Mesenchymal stem cell (in vitro differentiated cells and primary cell): ENCODE measurements at places on chromosomes 6 and 20.

- no peak for DNase-seq
Observed at GRCh38 chr20:33404281-33404680, 3.0 kb upstream of the CDK5RAP1 start.

DNA sequence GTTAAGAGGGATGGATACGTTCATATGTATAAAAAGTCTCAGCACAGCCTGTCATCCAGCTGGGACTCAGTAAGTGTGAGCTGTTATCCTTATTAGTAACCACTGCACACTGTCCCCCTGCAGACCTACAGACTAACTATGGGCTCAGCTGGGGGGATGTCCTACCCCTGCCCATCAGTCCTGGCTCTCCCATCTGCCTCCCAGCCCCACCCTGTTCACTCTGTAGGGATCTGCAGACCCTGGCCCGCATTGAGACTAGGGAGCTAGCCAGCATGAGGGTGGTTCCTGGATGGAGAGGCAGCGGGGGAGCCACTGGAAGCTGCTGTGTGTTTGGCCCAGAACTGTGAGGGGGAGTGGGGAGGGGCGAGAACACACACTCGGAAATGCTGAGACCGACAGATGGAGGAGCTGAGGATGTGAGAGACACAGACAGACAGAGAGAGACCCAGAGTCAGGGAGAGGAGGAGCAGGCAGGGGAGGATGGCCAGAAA lies 17.1 kb downstream of the XKR7 start:
- DNase-seq: no peak

GRCh38 chr6:30513451-30513850 lies 24.1 kb downstream of the HLA-E start:
- no peak for DNase-seq

GRCh38 chr20:33917831-33918525 lies 75.7 kb upstream of the RALY start:
- DNase-seq: no peak

DNA sequence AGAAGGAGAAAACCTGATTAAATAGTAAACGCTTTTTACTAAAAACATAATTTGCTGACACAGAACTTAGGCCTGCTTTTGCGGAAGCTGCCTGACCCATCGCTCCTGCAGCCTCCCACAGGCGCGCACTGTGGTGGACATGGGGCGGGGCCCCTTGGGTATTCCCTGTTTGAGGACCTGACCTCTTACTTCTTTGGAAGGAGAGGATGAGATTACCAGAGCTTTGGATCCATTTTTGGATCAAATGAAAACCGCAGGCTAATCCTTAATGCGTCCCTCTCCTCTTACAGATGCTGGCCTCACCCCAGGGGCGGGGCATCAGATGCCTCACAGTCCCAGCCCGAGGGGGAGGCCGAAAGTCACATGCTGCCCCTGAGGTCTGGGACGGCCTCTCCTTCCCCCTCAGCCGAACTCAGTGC lies 151.0 kb downstream of the SCML4 start:
- DNase-seq: no peak

- DNase-seq: peak; percentile 69
Observed at GRCh38 chr20:4549711-4550259, 171.9 kb upstream of the PRND start.

GRCh38 chr6:52376763-52377162 lies 14.8 kb downstream of the PAQR8 start:
- DNase-seq: no peak

- DNase-seq: peak; percentile 30
Observed at GRCh38 chr6:125931733-125932450, 24.7 kb upstream of the HINT3 start.

DNA sequence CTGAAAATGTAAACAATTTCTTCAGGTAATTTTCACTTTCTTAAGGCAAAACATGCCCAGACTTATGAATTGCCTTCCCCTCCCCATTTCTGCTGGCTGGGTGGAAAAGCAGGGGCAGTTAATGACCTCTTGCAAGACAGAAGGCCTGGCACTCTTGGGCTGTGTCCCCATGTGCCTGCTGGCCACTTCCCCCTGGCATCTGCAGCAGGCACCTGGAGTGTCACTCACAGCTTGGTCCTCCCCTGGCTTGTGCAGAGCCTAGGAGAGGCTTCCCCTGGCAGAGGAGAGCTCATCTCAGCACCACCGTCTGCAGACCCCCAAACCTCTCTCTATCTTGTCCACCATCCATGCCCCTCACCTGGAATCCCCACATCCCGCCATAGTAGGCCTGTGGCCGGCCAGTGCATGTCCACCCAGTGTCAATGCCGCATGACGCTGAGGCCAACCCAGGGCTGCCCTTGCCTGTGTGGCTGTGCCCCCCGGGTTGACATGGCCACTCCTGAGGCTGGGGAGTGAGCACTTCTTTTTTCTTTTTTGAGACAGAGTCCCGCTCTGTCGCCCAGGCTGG lies 83.5 kb upstream of the SLC22A23 start:
- no peak for DNase-seq

DNA sequence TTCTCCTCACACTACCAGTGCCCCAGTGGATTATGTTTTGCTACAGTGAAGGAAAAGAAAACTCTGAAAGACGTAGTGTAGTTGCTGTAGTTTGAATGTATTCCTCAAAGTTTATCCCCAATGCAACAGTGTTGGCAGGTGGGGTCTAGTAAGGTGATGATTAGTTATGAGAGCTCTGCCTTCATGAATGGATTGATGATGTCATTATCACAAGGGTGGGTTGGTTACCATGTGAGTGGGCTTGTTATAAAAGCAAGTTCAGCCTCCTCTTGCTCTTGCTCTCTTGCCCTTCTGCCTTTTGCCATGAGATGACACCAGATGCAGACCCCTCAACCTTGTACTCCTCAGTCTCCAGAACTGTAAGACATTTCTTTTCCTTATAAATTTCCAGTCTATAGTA lies 244.7 kb upstream of the RSPO3 start:
- no peak for DNase-seq

DNA sequence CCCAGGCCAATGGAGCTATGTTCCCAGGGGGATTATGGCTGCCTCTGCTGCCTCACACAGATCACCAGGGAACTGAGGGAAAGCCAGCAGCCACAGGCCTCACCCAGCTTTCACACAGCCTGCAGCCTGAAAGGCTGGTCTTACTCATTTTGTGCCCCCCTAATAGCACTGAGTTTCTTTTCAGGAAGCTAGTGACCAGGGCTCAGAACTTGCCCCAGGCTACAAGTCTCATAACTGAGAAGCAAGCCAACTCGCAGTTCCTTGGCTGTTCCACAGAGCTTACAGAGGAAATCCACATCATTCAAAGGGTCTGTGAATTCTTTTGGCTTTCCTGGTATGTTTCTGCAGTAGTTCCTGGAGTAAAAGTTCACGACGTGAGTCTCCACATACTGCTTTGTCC lies 524.8 kb upstream of the GJE1 start:
- DNase-seq: no peak

- no peak for DNase-seq
Observed at GRCh38 chr6:15384901-15385300, 139.0 kb downstream of the JARID2 start.

DNA sequence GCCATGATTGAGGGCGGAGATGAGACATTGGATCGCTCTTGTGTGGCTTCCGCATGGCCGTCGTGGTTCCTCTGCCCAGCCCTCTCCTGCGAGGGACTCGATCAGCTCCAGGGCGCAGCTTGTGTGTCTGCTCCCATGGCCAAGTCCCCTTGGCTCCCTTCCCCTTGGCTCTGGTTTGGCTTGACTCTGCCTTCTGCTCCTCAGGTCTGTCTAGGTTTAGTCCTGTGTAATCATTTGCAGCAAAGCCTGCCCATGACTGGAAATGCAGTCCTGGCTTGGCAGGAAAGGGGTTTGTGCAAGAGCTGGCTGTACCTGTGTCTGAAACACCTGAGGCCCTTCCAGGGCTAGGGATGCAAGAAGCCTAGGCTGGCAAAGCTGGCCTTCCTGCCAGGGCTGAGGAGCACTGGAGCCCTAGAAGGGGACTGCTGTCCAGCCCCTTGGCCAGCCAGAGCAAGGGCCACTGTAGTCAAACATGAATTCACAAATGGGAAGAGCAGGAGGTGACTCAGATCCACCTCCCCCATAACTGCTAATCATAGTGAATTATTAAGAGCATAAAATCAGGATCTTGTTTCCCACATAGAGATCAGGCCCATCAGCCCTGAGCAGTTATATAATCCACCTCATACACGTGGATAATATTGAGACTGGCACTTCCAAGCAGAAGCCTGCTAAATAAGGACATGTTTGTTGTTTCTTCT lies 196.8 kb downstream of the FARS2 start:
- no peak for DNase-seq

- no peak for DNase-seq
Observed at GRCh38 chr20:16975682-16976081, 227.5 kb downstream of the OTOR start.

DNA sequence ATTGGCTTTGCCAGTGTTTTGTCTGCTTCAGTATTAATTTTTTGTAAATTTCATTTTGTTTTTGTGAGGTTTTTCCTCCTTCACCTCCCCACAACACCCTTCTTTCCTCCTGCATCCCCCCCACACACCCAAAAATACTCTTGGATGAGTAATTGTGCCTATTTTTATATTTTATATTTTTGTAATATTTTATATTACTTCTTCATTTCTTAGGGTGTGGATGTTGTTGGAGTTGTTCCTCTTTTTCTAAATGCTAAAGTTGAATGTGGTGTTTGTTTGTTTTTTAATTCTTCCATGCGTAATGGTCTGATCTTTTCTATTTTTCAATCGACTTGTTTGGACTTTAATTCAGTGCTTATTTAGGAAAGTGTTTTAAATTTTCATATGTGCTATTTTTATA lies 420.5 kb upstream of the SOX4 start:
- DNase-seq: no peak

- DNase-seq: no peak
Observed at GRCh38 chr6:156701966-156702365, 75.2 kb upstream of the ARID1B start.

DNA sequence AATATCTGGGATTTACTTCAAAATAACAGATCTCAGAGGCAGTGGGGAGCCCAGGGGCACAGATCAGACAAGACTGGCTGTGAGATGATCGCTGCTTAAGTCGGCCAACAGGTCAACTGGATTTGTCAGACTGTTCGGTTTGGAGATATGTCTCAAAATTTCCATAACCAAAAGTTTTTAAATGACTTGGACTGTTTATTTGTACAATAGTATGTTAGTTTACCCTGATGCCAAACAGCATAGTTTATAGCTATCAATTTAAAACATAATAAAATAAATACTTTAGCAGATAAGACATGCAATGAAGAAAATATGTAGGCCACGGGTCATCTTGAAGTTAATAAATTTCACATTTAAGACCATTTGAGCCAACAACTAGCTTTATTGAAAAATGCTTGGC lies 126.7 kb downstream of the IRF4 start:
- no peak for DNase-seq

DNA sequence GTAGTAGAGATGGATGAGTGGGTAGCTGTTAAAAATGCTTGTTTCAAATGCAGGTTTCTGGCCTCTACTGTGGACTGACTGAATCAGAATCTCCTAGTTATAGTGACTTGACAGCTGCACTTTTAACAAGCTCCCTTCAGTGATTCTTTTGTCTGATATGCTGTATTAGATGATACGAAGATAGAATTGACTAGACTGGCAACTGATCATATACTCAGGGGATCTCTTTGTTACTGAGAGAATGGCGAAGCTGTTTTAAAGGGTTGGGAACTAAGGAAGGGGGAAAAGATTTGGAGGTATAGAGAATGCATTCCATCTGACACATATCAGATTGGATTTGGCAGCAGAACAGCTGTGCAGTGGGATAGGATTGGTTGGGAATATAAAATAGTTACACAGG lies 7.0 kb downstream of the ENPP4 start:
- no peak for DNase-seq

- DNase-seq: peak; percentile 88
Observed at GRCh38 chr20:12928755-12929401, 79.9 kb upstream of the SPTLC3 start.

GRCh38 chr6:31794866-31795615 lies 511 bp downstream of the VARS1 start:
- peak; percentile 62 for DNase-seq

GRCh38 chr20:52800734-52801627 lies 171.2 kb upstream of the TSHZ2 start:
- no peak for DNase-seq
